H54 (cell line): ENCODE measurements at places on chromosomes 3 and 15.

- DNase-seq, result no peak
Measured at GRCh38 chr3:89467898-89468363, 360.5 kb downstream of the EPHA3 start.

GRCh38 chr15:63555507-63555906, 41.7 kb upstream of the FBXL22 start:
- no peak for DNase-seq

GRCh38 chr3:189941125-189941524, 179.6 kb downstream of the P3H2 start:
- no peak for DNase-seq

GRCh38 chr15:76636059-76636458, 269.1 kb downstream of the SCAPER start:
- DNase-seq, result no peak

DNA sequence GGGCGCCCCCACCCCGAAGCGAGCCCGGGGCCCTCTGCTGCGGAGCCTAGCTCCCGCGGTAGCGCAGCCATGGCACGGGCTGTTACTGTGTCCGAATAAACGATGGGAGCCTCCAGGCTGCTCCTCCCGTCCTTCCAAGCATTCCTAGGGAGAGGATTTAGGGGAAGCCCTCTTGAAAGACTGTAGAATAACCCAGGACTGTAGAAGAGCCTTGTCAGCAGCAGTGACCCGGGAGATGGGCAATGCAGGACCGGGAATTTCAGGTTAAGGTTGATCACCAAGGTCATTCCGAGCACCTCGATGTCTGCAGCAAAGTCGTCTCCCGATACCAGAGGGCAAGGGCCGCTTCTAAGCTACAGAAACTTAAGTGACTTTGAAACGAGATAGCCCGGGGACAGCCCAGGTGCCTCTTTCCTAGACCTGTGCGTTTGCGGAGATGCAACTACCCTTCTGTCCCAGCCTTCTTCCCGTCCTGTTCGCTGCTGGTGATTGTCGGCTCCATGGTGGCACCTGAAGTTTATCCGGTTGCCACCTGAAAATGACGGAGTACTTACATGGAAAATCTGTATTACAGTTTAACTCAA, 753 bp upstream of the MYO5A start:
- DNase-seq, result no peak

DNA sequence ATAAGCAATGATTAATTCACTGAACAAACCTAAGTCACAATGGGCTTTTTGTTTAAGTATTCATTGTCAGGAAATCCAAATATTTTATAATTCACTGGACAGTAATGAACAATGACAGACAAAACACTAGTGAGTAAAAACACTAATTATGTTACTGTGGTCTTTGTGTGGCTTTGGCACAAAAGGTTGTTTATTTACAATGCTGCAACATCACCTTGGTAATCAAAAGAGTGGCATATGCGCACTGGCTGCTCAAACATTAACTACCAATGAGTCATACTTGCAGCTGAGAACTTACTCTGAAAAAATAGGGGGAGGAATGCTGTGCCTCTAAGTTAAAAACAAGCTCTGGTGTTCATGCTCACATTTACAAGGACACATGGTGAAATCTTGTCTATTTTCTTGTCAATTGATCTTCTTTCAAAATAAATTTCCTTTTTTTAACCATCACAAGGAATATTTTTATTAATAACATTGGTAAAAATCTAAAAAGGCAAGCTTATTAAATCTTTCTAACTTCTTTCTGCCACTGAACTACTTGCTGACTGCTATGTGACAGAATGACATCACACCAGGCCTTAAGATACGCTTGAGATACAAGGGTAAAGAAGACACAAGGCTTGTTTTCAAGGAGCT, 85.2 kb upstream of the PPIB start:
- peak; percentile 20 for DNase-seq

GRCh38 chr3:5054098-5054497, 68.0 kb upstream of the ARL8B start:
- no peak for DNase-seq

DNA sequence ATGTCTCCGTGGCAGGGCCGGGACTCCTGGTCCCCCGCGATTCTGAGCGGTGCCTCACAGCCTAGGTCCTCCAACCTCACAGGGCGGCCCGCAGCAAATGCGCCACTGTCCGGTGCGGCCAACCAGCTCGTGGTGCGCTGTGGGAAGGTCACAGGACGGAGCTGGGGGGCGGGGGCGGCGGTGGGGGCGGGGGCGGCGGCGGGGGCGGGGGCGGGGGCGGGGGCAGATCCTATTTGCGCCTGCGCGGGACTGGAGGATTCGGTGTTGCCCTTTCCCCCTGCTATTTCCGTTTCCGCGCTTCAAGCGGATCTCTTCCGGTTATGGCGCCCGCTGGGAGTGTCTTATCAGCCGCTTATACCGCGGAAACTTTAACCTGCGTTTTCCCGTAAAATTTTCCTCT, 106.7 kb upstream of the SNRPN start:
- no peak for DNase-seq

- no peak for DNase-seq
Measured at GRCh38 chr3:35254917-35255316, 384.4 kb upstream of the ARPP21 start.

DNA sequence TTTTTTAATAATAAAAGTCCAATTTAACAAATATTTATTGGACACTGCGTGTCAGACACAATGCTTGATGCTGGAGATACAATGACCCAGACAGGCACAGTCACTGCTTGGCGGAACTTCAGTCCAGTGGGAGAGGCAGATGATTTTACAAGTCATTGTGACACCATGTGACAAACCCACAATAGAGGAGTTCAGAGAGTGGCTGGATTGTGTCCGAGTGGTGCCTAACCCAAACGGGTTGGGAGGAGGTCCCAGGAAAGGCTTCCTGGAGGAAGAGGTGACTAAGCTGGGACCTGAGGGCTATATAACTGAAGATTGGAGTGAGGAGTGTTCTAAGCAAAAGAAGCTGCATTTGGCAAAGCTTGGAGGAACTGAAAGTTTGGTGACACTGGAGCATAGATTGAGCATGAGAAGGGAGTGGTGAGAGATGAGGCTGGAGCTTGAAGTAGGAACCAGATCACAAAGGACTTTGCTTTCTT, 41.4 kb downstream of the CRTC3 start:
- DNase-seq, result peak; percentile 23

GRCh38 chr15:90161950-90162361, 39.2 kb upstream of the SEMA4B start:
- no peak for DNase-seq

DNA sequence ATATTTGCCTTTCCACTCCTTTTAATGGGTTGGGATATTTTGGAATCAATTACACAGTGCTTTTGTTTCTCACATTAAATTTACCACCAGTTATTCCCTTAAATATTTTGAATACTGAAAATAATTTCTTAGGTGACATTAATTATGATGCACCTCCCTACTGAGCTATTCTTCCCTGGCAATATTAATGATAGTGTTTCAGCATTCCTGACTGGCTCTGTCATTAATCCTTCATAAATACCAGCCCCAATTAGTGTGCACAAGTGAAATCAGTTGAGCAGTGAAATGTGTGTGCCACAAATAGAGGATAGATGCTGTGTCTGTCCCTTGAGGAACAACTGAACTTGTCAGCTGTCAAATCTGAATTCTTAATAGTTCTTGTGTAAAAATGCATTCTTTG, 304.0 kb downstream of the CACNA2D3 start:
- DNase-seq, result no peak

GRCh38 chr3:57959423-57960173, 48.6 kb upstream of the FLNB start:
- DNase-seq, result no peak

- no peak for DNase-seq
Measured at GRCh38 chr3:160479376-160479775, 29.8 kb upstream of the TRIM59 start.

- DNase-seq, result no peak
Measured at GRCh38 chr3:12758025-12758781, 856 bp downstream of the TMEM40 start.
